ENCODE measurements at places on chromosomes 2 and 18.
A peak's percentile ranks its signal among the peaks of the same experiment; 100 is the strongest.

- no peak for DNase-seq
These were observed 159.8 kb downstream of the METTL4 start for GRCh38 chr18:2411381-2411960.

GRCh38 chr2:26917135-26917836 lies 53.2 kb upstream of the MAPRE3 start:
- no peak for DNase-seq

- no peak for DNase-seq
These were observed 84.2 kb upstream of the NCK2 start for GRCh38 chr2:105660489-105660888.

DNA sequence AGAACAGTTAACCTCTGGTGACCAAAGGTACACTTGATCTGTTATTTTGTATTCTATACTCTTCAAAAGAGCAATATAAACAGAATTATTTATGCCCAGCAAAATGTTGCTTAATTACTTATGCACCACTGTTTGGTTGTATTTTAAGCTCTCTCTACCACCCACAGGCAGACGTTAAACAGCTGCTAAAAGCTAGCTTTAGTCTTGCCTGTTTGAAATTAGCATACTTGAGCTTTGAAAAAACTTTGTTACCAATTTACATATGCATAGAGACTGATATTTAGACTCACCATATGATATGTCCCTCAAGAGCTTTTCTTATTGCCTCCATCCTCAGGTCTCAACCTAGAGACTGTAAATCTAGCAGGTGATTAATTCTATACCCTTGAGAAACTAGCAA lies 426.9 kb downstream of the NR4A2 start:
- DNase-seq: no peak

GRCh38 chr2:232882505-232883115 lies 12.5 kb downstream of the SNORC start:
- no peak for DNase-seq

- DNase-seq: peak; percentile 4
These were observed 1.8 kb downstream of the DYSF start for GRCh38 chr2:71455011-71455740.
